ENCODE measurements at places on chromosomes 7 and 10.

DNA sequence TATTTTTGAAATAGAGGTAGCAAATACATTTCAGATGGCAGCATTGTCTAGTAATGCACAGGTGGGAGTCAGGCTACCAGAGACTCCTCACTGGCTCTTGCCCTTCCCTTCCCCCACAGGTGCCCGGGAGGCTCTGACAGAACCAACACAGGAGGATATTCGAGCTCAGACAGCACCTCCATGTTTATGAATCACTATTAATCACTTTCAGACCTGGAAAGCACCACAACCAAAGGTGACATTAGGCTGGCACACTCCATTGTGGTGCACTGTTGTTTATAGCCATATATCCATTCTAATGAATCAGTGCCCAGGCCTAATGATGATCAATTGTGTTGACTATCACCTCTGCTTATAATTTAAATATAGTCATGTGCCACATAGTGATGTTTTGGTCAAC lies 107.8 kb upstream of the NAMPT start:
- DNase-seq: no peak

DNA sequence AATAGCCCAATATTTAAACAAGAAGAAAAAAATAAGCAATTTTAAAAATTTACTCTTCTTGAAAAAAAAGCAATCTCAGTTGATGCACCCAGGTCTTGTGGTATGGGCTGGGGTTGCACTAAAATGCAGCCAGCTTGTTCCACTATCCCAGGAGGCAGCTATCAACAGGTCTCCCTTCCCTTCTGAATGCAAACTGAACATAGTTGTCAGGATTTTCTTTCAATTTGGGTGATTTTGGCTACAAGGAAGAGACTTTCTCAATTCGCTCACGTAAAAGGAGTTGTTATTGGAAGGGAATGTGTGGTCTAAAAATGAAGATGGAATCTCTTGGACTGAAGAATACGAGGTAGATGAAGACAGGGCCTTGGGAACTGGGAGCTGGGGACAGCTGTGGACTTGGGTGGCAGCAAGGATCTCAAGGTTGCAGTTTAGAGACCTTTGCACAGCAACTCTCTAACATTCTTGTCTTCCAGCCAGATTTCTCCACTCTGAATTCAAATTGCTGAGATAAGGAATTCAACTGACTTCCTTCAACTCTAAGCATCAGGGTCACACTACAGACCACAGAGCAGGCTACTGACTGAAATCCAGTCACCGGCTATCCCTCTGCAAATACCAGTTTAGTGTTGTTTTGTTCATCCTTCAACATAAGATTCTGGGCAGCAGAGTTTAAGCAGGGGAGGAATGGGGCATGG lies 3.1 kb upstream of the TMEM26 start:
- DNase-seq: no peak

GRCh38 chr10:15046626-15047025 lies 2.9 kb downstream of the OLAH start:
- DNase-seq: no peak

- no peak for DNase-seq
These were observed 135.1 kb downstream of the TAX1BP1 start for GRCh38 chr7:27875061-27875460.

DNA sequence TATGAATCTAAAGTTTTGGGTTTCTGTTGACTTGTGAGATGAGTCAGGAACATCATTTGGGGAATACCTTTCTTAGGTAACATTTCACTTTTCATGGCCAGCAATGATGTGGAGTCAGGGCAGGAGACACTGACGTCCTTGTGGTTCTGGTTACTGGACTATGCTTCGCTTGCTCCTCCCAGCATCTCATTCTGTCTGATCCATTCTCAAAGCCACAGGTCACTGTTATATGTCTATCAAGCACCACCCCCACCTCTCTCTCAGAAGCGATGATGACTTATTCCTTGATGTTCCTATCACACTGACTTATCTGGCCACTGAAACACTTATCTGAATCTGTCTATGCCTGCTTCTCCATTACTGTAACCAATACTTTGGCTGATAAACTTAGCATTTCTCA lies 51.6 kb downstream of the TES start:
- DNase-seq: no peak

DNA sequence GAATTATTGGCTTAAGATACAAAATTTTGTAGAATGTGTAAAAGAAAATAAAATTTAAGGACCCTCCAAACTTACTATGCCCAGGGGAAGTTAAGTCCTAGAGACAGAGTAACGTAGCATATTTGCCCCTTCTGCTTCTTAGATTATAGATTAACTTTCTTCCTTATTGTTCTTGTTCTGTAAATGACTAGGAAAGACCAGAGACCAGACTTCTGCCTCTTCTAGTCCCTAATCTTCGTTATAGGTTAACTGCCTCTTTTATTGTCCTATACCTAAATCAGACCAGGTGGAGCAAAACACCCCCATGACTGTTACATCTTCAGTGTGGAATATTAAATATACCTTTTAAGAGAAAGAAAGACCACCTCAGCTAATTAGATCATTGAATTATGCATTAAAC lies 160.5 kb downstream of the PHTF2 start:
- DNase-seq: no peak

GRCh38 chr7:1537535-1538412 lies 7.3 kb downstream of the MAFK start:
- DNase-seq: no peak

DNA sequence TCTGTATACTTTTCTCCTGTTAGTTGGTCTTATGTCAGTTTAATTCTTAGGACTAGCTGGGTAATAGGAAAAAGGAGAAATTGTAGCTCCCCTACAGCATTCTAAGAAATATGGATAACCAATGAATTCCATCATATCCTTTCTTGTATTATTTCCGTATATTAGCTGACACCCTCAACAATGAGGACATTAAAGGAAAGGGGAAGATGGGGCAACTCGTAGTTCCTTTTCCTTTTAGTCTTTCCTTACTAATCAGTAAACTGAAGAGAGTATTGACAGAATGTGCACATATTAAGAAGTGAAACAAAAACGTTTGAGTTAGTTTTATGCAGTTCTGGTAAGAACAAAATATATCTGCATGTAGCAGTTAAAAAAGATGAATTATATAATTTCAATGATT lies 35.1 kb upstream of the C10orf67 start:
- DNase-seq: no peak

DNA sequence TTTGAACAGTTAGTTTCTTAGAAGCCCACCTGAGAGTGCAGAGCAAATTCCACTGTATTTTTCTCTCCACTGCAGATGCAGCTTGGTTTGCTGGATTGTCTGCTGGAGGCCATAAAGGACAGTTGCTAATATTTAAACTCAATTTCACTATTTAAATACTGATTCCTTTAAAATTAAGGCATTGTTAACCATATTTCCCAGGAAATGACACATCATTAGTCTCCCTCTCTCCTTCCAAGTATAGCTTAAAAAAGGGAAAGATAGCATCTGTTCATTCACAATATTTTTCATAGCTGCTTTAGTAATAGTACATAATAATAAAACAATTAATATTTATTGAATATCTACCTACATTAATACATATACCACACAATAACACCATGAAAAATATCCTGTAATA lies 252.9 kb downstream of the HGF start:
- no peak for DNase-seq

DNA sequence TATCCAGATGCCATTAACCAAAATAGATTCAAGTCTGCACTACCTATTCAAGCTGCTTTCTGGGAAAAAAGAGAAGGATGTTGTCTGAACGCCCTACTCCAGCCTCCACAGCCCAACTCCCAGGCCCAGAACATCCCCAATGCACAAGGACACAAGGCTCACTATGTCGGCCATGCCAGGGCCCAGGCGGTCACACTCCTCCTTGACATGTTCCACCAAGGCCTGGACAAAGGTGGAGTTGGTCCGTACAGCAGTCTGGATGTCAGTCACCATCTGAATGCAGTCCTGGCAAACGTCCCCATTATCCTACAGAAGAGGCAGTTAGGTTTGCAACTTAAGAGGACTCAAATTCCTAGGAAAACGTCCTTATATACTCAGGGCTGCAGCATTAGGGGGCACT lies 23.2 kb downstream of the PSAP start:
- DNase-seq: no peak

GRCh38 chr10:124837687-124838086 lies 36.1 kb downstream of the ABRAXAS2 start:
- no peak for DNase-seq

DNA sequence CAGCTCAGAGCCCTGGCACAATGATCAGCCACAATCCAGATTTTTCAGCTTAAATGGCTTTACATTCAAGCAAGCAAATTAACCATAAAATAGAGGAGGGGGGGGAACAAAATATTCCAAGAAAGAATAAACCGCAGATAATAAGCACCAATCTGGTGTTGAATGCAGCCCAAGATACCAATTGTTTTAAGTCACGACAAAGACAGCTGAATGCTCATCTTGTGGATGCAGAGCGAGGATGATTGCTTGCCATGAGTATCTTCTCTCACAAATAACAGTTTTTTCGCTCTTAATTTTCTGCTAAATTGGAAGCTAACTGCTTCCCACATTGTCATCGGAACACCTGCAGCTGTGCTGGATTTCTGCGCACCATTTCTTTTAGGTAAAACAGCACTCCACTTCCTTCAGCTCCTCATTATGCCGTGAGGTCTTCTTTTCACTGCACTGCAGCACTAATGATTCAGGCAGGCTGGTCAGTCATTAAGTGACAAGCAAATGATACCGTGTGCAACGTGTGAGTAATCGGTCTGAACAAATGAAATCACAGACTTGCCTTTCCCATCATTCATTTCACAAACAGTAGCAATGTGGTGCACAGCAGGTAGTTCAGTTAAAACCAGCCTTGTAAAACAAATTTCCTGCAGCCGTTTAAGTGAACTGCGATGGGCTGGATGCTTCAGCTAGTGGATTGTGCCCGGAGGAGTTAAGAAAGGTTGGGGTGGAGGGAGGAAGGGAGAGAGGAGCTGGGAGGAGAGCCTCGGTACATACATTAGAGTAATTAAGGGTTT lies 106.4 kb upstream of the CDCA7L start:
- DNase-seq: no peak

GRCh38 chr10:22648547-22648961 lies 65.8 kb downstream of the PIP4K2A start:
- DNase-seq: no peak

GRCh38 chr10:44008270-44008916 lies 359.7 kb upstream of the ZNF32 start:
- DNase-seq: no peak

- no peak for DNase-seq
These were observed at the start of gene DYNC1I1 for GRCh38 chr7:95772298-95772770. Gene DYNC1I1, plus strand, starts transcription at chr7:95772554. Its CDS starts 32,176 bp downstream, at chr7:95804730.

- peak; percentile 31 for DNase-seq
These were observed 14.7 kb upstream of the NXPH1 start for GRCh38 chr7:8418629-8419245.

GRCh38 chr7:33926535-33926934 lies 21.2 kb downstream of the BMPER start:
- DNase-seq: no peak

DNA sequence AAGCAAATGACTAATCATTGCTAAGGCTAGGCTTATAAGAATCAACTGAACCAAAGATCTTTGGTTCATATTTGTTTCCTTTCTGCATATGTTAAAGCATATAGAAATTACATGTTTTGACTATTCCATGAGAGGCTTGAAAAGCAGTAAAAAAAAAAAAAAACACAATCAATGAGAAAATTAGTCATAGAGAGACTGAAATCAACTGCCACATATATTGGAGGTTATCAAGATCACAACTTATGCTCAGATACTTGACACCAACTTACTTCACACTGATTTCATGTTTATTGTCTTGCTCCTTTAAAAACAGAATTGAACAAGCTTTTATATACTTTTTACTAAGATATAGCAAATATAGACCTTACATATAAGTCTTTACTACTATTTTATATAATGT lies 161.3 kb downstream of the TPK1 start:
- no peak for DNase-seq

DNA sequence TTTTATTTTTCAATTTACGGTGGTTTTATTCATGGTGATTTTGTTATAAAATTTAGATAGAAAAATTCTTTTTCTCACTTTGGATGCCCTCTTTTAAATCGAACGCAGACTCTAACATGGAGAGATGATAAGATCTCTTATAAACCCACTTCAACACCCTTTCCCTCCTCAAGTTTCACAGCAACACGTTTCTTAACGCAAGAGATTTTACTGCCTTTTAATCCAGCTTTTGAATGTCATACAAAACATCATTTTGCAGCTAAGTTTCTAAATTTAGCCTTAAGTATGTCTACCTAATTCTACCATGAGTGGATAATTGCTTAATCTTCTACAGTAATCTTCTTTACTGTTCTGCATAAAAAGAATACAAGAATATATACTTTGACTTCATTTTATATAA lies 70.0 kb downstream of the SEMA3C start:
- DNase-seq: no peak

DNA sequence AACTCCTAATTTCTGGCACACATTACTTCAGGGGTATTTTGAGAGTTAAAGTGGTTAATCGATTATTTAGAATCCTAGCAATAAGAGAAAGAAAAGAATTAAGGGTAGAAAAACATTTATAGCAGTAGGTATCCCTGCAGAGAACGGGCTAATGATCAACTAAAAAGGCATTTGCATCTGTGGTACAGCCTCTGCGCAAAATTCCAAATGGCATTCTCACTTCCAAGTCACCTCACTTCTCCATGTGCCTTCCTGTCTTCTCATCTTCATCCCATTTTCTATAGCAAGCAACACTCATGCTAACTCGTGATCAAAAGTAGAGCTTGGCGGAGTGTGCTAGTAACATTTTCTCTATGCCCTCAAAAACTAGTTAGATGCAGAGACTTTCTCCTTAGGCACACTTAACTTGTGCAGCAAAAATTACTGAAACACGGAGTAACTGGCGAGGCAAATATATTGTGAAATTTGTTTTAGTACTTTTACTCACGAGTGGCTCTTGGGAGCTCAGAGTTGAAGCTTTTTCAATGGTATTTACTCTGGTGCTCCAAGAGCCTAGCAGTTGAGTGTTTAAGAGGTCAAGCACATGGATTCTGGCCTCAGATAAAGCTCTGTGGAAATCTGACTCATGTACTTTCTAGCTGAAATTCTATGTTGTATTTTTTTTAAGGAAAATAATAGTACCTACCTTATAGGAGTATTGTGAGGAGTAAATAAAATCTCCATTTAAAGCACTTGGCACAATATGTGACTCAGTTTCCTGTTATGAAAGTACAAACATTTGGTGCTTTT lies 65.1 kb downstream of the MET start:
- DNase-seq: no peak

DNA sequence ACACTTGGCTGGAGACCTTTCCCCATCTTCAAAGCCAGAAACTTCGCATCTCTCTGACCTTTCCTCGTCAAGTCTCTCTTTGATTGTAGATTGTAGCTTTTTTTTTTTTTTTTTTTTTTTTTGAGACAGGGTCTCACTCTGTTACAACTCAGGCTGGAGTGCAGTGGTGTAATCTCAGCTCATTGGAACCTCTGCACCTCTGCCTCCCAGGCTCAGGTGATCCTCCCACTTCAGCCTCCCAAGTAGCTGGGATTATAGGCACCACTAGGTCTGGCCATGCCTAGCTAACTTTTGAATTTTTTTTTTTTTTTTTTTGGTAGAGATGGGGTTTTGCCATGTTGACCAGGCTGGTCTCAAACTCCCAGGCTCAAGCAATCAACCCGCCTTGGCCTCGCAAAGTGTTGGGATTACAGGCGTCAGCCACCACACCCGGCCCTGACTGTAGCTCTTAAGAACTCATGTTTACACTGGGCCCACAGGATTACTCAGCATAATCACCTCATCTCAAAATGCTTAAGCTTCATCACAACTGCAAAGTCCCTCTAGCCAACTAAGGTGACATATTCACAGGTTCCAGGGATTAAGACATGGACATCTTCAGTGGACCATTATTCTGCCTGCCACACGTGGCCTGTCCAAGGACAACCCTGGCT lies 11.7 kb downstream of the POLL start:
- DNase-seq: no peak

GRCh38 chr7:127715901-127716300 lies 63.9 kb downstream of the SND1 start:
- no peak for DNase-seq

Data from T follicular helper cell (primary cell).